ENCODE measurements at places on chromosomes 2 and 18.

- DNase-seq: no peak
Observed at GRCh38 chr2:33106115-33106514, 159.4 kb downstream of the LTBP1 start.

DNA sequence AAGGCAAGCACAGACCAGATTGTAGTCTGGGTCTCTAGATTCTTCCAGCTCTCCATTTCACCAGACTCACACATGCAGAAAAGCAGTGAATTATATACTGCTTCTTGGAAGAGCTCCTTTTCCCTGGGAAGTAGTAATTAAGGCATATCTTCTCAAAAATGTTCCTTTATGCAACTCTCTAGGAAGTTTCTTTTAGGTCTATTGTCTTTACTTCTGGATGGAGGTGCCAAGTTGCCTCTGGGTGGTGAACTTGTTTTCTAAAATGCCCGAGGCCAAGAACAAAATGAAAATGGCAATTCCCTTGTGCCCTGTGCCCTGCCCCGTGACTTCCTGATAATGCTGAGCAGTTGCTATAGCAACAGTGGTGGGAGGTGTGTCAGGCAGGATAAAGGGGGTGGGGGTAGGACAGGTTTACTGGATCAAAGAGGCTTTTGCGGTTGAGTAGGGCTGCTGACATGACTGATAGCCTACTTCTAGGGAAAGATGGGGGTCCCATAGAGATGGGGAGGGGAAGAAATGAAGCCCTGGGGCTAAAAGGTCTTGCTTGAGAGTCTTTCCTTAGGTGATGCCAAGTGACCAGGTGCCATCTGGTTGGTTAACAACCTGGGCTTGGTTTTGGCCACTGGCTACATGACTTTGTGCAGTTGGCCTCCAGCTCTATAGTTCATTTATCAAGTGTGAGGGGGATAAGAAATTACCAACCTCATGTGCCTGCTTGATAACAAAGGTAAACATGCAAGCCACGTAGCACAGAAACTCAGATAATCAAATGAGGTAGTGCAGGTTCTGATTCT, 11.8 kb downstream of the IGFBP2 start:
- DNase-seq: no peak

DNA sequence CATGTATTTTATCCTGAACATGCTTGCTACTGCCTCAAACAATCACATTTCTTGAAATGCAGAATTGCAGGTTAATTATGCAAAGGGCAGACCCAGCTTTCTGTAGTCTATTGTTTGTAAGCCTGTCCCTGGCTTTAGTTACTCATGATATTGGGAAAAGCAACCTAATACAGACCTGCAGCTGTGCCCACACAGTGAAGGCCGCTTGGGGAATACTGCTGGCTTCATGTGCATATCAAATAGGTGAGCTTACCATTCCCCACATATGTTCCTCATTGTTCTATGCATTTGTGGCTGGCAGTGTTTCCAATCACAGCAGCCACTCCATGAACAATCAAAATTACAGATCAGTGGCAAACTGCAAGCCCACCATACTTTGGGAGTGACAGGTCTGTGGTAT, 186.3 kb downstream of the TMEM163 start:
- DNase-seq: no peak

DNA sequence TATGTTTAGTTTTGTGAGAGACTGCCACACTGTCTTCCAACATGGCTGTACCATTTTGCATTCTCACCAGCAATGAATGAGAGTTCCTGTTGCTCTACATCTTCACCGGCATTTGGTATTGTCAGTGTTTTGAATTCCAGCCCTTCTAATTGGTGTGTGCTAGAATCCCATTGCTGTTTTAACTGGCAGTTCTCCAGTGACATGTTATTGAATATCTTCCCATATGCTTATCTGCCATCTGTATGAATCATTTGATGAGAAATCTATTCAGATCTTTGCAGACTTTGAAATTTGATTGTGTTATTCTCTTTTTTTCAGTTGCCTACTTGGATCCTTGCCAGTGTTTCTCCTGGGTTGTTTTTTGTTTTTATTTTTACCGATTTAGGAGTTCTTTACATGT, 99.0 kb downstream of the SNTG2 start:
- DNase-seq: no peak

DNA sequence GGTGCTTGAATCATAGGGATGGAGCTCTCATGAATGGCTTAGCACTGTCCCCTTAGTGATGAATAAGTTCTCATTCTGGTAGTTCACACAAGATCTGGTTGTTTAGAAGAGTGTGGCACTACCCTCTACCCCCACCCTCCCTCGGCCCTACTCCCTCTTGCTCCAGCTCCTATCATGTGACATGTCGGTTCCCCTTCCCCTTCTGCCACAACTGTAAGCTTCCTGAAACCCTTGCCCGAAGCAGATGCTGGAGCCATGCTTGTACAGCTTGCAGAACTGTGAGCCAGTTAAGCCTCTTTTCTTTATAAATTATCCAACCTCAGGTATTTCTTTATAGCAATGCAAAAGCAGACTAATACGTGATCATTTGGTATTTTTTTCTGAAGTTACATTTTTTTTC, 1012.6 kb downstream of the BCL11A start:
- no peak for DNase-seq

GRCh38 chr18:9796935-9797549, 88.7 kb upstream of the TXNDC2 start:
- DNase-seq: no peak

- DNase-seq: no peak
Observed at GRCh38 chr2:236505648-236506047, 64.0 kb upstream of the ACKR3 start.

GRCh38 chr18:63255435-63255834, 64.1 kb downstream of the BCL2 start:
- no peak for DNase-seq

- DNase-seq: no peak
Observed at GRCh38 chr2:48235076-48235475, 294.9 kb upstream of the STON1 start.

DNA sequence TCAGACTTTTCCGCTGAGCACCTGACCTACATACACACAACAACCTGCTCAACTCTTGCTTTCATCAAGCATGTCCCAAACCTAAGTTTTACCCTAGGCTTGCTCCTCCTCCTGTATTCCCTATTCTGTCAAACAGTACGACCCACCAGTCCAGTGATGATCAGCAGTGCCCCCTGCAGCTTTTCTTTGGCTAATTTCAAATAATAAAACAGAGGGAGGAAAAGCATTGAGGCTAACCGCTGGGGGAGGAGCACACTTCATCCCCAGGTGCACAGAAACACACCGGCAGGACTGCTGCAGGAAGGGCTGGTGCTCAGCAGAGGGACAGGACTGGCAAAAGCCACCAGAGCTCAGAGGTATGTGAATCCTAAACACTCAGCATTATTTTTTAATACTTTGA, 21.2 kb downstream of the E2F6 start:
- DNase-seq: no peak

DNA sequence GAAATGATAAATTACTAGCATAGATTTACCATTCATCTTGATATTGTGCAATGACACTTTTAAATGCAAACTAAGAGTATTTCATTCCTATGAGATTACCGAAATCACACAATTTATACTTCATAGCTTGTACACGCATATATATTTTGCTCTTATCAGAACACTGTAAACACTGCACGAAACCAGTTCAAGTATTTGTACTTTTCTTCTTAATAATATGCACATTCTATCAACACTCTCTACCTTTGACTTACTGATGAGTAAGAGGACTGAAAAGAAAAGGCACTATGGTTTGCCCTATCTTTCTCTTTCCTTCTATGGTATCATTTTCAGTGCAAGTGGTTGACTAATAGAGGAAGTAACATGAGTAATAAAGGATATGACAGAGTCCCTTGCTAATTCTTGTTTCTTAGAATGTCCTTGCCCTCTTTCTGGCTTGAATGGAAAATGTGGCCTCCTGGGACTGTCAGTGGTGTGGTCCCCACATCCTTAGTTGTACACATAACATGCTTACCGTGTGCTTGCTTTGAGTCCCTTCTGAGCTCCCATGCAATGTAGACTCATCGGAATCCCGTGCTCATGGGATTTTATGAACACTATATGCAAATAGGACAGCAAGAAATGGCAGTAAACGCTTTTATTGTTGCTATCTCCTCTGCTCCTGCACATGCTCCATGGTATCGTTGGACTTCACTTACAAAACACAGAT, 363.5 kb upstream of the TNP1 start:
- no peak for DNase-seq

DNA sequence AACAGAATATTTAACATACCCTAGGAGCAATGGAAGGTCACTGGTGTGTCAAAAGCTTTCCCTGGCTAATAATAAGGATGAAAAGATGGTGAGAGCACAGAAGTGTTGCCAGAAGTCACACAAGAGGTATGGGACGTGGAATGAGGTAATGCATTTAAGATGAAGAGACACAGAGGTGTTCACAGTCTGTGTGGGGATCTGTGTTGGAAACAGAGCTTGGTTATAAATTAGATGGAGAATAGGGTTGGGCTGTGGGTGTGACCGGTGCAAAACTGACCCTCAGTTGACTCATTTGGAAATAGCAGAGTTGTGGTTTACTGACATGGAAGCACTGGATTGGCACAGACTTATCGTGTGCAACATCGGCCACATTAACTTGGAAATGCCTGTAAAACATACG, 372.5 kb downstream of the SATB2 start:
- DNase-seq: no peak

DNA sequence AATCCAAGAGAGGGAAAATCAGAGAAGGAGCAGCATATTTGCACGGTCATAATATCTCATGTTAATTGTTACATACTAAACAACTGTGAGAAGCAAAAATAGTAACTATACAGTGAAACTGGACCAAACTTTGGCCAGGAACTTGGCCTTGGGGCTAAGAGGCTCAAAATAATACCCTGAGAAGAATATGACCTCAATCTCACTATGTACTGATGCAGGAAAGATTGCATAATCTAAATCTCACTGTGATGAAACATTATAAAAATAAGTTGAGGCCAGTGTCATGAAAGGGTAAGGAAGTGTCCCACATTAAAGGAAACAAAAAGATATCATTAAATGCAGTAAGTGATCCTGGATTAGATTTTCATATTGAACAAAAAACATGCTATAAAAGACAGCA, 36.5 kb downstream of the ZRANB3 start:
- no peak for DNase-seq

GRCh38 chr2:21401022-21401698, 277.4 kb downstream of the TDRD15 start:
- no peak for DNase-seq

DNA sequence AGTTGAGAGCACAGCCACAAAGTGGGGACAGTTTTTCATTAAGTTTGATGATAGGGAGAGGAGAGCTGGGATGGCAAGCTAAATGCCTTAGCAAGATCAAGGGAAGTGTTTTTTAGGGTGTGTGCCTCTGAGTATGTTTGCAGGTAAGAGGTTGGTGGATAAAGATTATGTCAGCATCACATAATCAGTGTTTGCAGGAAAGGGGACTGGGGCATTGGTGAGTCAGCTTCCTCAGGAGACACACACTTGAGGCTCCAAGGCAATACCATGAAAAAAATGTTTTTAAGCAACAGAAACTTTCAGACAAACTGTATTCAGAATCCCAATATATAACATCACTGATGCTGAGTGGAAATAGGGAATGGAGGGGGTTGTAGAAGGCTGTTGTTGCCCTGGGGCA, 25.4 kb upstream of the DTNB start:
- DNase-seq: no peak

DNA sequence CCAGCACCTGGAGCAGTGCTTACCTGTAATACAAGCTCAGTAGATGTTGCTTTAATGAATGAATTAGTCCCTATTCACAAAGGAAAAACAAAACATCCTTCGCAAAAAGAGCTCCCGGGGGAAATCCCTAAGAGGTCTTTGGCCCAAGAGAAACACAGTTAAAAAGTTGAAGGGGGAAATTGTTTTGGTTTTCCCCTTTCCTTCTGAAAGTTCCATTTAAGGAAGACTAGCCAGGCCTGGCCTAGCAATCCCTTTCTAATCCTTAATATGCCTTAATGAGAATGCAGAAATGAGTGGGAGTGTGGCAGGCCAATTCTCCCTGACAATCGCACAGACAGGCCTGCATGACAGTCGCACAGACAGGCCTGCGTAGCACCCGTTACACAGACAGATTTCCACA, 33.5 kb upstream of the REL start:
- DNase-seq: no peak

GRCh38 chr18:50203801-50204604, 9.1 kb upstream of the MYO5B start:
- no peak for DNase-seq

DNA sequence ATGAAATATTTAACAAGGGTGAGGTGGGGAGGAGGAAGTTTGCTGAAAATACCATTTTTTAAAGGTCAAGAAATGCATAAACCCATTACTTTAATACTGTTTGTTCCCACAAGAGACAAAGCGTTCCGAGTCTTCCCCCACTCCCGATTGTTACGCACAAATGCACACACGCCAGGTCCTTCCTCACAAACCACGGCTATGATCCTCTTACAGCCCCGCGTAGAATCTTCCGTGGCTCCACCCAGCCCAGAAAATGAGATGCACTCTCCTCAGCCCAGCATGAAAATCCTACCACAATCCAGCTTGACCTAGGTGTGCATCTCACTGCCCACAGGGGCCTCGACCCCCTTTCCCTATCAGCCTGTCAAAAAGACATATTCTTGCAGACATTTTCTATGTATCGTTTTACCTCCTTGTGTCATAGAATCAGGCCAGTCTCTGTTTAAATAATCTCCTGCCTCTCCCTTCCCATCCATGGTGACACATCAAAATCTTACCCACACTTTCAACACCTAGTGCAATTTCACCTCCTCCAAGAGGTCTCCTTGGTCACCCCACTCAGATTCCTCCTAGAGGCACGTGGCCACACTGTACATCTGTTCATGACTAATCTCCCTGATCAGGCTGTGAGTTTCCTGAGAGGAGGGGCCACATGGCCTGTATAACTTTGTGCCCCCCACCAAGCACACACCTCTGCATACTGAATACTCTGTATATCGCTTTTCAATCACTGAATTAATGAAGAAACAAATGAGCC, 491.0 kb upstream of the KLHL29 start:
- no peak for DNase-seq

DNA sequence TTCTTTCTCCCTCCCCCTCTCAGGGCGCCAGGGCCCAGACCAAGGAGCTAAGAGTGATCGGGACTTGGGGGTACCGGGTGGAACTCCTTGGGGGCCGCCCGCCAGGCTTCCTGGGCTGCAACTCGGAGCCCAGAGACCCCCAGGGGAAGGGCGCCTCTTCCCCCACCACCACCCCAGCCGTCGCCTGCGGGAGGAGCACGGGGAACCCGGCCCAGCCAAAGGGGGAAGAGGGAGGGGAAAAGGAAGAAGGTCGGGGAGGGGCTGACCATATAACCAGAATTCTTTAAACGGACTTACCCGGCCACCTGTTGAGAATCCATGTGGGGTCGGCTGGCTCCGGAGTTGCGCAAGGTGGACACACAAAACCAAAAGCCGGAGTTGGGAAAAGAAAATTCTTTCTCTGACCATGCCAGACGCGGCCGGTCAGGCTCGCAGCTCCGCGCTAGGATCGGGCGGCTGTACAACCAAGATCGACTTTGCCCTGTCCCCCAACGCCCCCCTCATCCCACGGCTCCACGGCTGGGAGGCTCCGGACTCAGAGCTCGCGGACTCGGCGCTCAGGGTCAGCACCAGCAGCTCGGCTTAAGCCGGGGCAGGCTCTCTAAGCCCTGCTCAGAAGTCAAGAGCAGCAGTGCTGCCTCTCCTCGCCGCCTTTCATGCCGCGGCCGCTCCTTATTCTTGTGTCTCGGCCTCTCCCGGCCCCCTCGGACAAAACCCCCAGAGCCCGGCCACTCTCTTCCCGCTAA, 6.3 kb upstream of the SIX3 start:
- no peak for DNase-seq

- no peak for DNase-seq
Observed at GRCh38 chr18:49008716-49009115, 58.0 kb upstream of the SMAD7 start.
